ENCODE measurements at places on chromosomes 7 and 10. TPM values are rescaled to one million over a fixed set of nuclear protein-coding genes. Genes with fewer than 3 reads are reported as not detected.

The HTR5A gene
- total RNA-seq = not detected

The CPEB3 gene
- total RNA-seq = 4.1 TPM

DNA sequence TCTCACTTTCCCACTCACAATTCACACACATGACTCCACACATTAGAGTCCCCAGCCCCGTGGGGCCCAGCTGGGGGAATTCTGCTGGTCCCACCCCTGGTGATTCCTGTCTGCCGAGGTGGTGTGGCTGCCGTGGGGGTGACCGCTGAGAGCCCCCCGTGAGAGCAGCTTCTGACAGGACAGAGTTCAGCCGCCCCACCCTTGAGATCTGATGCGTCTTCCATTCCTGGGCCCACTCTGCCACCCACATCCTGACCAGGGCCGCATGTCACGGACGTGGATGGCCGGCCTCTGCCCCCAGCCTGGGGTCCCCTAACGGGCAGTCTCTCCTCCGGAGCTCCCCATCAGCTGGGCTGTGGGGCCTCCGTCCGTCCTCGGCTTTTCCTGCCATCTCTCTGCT, 240.1 kb upstream of the PITRM1 start:
- DNase-seq = no peak

DNA sequence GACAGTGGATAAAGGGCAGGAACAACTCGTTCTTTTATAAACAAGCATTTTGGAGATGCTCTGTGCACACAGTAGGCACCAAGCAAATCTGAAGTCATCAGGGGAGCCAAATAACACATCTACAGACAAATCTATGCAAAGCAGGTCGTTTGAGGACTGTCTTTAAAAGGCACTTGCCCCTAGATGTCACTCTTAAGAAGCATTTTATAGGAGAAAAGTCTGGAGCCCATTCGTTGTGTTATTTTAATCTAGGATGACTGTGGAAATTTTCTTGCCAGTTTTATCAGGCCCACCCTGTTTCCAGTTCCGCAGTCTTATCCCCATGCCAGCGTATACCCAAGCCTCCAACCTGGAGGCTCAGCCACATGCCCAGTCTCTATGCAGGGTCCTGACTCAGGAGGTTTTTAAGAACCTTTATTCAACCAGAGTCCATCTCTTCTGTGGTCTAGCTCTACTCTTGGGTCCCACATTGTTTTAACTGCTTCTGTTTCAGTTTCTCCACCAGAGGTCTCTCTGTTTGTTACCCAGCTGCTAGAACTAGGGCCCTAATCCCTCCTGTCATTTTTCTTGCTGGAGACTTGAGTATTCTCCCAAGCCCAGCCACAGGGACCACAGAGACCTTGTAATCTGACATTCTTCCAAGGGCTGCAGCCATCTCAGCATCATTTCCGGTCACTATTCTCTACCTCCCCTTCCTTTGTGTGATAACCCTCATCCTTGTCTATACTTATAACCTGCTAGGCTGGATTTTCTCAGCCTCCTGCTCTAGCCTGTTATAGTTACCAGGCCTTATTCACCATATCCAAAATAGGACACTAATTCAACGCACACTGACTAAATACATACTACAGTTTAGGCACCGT, 26.7 kb downstream of the PIK3CG start:
- DNase-seq = no peak

GRCh38 chr10:48423884-48424283, 117.4 kb downstream of the MAPK8 start:
- DNase-seq = no peak

DNA sequence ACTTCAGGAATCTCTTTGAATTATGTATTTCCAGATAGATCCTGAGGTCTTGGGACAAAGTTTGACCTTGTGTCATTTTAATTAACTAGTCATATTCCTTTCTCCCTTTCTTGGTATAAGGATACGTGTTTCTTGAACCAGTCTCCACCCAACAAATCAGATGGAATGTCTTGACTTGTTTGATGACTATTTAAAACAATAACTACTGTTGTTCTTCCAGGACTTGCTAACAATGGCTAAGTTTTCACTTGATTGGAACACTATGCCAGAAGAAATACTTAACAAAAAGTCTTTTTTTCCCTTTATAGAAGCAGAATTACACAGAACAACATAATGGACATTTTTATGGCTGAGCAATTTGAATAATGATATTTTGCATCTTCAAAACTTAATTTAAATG, 43.0 kb upstream of the WIPF3 start:
- DNase-seq = no peak

GRCh38 chr7:83769407-83769806, 120.5 kb upstream of the SEMA3E start:
- no peak for DNase-seq

GRCh38 chr7:146722986-146723385, 606.4 kb downstream of the CNTNAP2 start:
- DNase-seq = no peak

The PLPP4 gene
- total RNA-seq = not detected

The SEMA3D gene
- total RNA-seq = 7.1 TPM

DNA sequence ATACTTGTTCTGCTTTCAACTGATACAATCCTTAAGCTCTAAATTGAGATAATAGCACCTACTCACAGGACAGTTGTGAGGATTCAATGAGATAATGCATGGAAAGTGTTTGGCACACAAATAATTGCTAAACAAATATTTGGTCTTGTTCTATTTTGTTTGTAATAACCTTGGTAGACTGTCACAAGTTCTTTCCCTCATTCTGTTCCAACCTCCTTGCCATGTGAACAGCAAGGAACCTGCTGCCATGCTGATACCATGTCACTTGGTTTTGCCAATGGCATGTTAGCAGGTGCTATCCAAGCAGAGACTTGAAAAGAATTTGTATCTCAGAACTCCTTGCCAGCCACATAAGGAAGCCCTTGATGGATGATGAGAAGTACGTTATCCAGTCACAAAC, 24.8 kb upstream of the TECTB start:
- DNase-seq = no peak

DNA sequence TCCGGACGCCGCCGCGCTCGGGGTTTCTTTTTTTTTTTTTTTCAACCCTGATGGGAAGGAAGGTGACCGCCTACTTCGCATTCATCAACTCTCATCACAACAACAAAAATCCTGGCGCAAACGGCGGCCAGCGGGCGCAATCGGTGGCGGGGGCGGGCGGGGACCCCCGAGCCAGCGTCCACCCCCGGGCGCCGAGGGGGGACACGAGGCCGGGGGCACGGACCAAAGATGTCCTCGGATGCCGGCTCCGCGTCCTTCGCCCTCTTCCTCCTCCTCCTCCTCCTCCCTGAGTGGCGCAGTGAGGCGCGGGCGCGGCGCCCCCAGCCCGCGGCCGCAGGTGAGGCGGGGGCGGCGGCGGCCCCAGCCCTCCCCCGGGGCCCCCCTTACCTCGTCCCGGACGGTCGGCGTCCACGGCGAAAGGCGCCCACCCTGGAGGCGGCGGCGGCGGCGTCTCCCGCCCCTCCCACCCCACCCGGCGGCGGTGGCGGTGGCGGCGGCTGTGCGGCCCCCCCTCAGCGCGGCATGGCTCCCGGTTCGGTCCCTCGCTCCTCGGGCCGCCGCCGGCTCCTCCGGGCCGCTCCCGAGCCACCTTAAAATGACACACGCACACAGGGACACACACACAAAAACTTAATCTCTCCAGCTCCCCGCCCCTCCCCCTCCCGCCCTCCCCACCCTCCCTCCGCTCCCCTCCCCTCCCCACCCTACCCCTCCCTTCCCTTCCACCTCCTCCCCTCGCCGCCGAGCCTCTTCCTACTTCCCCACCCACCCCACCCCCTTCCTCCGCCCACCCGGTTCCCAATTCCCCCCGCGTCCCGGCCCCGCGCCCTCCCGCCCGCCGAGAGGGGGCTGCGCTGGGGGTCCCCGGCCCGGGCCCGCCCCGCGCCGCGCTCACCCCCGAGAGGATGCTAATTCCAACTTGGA, at the start of gene CTBP2:
Gene CTBP2 (minus strand): TSS at position 632 of the 924 bp plus-strand sequence.
- DNase-seq = peak; percentile 76

DNA sequence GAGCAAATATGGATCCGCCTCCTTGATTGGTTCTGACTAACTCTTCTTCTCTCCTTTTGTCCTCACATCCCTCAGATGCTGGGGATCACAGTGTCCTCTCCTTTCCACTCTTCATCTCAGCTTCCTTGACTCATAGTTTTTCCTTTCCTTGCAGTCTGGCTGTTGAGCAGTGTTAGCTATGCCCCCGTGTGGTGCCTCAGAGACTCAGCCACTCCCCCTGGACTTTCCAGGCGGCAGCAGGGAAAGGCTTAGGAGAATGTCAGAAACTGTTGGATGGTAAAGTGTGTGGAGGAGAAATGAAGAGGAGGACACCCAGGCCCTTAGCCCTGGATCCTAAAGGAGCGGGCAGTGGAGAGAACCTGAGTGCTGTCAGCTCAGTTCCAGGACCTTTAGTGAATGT, 267.5 kb downstream of the CELF2 start:
- no peak for DNase-seq

The DDC gene
- total RNA-seq = not detected

DNA sequence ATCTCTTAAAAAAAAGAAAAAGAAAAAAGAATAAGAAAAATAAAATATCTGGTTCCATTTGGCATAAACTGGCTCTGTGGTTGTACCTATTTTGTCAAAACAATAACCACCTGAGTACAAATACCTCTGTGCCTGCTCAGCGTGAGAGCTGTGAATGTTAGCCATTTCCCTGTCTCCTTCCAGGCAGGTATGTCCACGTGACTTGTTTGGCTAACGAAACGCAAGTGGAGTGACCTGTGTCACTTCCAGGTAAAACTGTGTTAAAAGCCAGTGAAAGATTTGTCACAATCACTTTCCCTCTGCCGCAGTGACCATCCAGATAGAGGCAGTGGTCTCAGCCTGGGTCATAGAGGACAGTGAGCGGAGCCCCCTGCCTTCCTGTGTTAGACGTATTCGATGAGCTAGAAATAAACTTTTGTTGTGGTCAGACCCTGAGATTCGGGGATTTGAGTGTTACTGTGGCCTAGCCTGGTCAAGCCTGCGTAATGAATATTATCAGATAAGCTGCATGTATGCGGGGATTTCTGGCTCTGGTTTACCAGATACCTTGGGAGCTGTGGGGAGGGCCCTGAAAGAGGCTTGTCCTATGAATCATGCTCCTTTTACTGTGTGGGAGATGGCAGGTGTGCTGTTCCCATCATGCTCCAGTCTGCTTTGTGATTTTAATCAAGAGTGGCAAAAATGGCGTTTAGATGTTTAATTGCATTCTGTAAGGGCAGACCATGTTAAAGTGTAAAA, 3.8 kb downstream of the PTER start:
- DNase-seq = no peak

The CPA4 gene
- total RNA-seq = not detected

GRCh38 chr10:61701055-61701705, 38.5 kb downstream of the CABCOCO1 start:
- no peak for DNase-seq

The AUTS2 gene
- 18.8 TPM for total RNA-seq

- no peak for DNase-seq
These were observed 108.4 kb upstream of the PDLIM1 start for GRCh38 chr10:95399183-95399582.

DNA sequence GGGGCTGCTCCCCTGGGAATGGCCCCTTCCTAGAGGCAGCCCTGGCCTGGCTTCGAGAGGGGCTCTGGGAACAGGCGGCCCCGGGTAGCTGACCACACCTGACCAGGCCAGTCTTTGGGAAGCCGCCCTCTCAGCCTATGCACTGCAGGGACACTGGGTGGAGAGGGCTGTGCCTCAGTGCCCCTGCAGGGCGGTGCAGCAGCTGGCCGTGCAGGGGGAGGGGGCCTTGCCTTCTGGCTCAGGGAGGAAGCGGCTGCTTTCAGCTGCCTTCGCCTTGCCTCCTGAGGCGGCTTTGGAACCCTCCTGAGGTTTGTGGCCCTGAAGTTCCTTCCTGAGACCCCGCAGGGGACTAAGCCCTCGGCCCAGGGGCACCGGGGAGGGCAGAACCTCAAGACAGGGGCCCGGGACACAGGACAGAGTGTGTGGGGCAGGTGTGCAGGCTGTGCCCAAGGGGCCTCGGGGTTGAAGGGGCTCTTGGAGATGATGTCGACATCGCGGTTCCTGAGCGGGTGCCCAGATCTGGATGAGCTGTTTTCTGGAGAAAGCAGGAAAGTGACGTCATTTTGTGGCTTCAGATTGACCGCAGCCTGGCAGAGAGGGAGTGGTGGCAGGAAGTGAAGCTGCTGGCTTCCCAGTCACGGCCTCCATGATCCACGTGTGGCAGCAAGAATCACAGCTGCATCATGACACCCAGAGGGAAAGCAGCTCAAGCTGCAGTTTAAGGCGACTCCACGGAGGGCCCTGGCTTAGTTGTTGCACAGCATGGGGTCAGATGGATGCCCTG, 17.7 kb downstream of the ADAM8 start:
- peak; percentile 57 for DNase-seq

Measured in uterus (tissue), 4 donors.